Sciatic nerve (tissue), 2 donors: ENCODE measurements at places on chromosomes 12 and 14.

GRCh38 chr12:108712165-108712924 lies 19.0 kb downstream of the CORO1C start:
- no peak for DNase-seq

- no peak for DNase-seq
Measured at GRCh38 chr14:58077621-58078020, 74.4 kb downstream of the ARMH4 start.

DNA sequence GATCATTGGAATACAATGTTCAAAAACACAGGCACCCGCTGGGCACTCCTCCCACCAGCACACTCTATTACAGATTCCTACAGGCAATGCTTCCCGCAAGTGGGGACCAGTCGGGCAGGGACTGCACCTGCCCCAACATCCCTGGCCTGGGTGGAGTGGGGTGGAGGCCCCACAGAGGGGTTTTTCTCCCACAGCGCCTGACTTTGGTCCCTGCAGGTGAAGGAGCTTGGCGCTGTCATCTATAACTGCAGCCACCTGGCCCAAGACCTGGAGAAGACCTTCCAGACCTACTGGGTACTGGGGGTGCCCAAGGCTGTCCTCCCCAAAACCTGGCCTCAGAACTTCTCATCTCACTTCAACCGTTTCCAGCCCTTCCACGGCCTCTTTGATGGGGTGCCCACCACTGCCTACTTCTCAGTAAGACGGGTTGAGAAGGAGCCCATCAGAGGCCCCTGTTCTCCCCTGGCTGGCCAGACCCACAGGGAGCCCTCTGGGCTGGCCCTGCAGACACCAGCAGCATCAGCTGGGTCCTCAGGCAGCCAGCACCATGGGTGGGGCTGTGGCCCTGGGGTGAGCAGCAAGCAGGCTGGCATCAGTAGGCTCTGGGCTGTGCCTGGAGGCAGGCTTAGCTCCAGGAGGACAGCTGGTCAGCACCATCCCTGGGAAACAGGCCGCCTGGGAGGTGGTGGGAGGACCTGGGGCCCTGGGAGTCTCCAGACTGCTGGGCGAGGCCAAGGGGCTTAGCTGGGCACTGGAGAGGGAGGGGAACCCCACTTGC lies 6.0 kb downstream of the PLD4 start:
- peak; percentile 39 for DNase-seq

- DNase-seq: no peak
Measured at GRCh38 chr12:62291864-62292760, 31.9 kb downstream of the USP15 start.

DNA sequence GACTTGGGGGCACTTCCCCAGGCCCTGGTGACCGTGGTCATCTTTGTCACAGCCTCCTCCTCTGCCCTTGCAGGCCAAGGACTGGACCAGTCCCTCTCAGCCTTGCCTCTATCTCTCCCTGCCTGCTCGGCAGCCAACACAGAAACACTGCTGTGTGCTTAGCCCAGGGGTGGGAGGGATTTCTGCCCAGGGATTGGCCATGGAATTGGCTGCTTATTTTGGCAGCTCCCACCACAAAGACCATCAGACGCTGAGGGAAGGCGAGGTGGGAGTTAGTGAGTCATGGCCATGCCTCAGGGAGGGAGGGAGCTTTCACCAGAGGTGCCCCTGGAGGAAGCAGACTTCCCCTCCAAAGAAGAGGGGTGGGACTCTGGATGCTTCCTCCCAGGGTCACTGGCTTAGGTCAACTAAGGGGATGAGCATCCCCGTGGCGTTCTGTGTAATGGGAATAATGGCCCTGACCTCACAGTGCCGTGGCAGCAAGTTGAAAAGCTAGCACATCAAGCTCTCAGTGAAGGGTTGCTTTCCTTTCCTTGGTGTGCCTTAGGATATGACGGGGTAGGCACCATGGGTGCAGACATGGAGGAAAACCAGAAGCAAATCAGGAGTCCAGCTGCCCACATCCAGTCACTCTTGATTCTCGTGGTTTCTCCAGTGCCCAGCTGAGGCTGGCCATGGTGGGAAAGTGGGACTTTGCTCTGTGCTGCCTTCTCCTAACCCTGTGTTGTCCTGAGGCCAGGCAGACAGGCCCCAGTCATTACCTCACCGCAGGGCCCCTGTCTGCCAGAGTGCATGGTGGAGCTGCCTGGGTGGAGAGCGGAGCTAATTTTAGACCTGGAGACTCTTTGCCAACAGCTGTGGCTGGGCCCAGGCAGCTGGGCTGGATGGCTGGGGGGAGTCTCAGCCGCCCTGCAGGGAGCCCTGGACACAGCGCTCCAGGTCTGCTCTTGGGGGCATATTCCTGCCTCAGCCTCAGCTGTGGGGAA lies 21.4 kb downstream of the B4GALNT3 start:
- no peak for DNase-seq

GRCh38 chr12:116662612-116663144 lies 75.2 kb downstream of the SPRING1 start:
- DNase-seq: no peak

DNA sequence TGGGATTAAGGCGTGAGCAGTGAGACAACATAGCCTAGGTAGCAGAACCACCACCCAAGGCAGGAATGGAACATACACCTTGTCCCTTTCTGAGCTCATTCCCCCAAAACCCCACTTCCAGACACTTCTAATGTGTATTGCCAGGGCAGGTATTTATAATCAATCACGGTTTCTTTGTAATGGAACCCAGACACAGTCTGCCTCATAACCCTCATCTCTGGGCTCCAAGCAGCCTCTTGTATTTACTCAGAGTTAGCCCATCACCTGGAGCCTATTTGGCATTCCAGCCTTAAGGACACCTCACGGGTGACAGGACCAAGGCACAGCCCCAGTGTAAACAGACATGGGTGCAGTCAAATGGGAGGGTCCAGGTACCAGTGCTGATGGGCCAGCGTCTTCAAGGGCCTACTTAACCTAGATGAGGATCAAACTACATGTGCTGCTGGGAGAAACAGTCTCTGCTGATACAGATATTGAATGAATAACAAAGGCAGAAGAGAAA lies 2.5 kb upstream of the HIGD1C start:
- DNase-seq: no peak

- DNase-seq: no peak
Measured at GRCh38 chr12:5434647-5435560, 3.0 kb downstream of the NTF3 start.

GRCh38 chr14:100664841-100665510 lies 61.7 kb upstream of the DLK1 start:
- no peak for DNase-seq

GRCh38 chr12:116302166-116303058 lies 24.9 kb upstream of the MED13L start:
- no peak for DNase-seq

GRCh38 chr12:9864913-9865675 lies 4.1 kb downstream of the CLEC2B start:
- DNase-seq: no peak

DNA sequence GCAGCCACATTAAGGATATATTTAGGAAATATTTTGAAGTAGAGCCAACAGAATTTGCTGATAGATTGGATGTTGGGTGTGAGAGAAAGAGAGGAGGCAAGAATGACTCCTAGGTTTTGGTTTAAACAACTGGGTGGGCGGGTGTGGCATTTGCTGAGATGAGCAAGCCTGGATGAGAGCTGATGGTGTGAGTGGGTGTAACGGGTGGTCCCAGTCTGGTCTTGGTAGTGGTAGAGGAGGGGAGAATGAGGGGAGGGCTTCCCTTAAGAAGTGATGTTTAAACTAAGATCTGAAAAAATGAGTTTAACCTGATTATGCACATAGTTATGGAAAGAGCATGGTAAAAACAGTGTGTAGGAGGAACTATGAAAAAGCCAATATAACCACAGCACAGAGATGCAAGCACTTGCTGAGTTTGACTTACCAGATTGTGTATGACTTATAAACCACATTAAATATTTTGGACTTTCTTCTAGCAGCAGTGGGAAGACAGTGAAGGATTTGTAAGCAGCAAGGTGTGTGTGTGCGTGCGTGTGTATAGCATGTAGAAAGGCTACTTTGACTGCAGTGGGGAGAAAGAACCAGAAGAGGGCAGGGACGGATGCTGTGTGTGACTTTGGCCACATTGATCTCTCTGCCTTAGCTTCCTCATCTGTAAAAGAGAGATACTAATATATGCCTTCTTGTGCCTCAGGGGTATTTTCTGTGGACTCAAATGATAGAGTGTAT lies 139.7 kb downstream of the PRIMA1 start:
- DNase-seq: no peak

DNA sequence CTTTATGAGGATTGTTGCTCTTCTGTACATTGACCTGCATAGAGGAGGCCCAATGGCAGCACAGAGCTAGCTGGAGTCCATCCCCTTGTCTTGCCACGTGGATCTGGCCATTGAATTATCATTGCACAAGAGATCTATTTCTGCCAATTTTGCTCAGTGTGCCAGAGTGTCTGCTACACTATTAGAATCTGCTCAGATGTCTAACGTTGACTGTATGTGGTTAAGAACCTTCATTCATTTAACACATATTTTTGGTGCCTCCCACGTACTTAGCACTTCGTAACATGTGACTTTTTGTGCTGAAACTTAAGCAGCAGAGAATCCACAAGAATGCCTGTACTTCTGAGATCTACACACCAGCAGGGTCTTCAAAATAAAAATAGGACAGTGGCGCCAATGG lies 166.0 kb upstream of the VASH1 start:
- no peak for DNase-seq

DNA sequence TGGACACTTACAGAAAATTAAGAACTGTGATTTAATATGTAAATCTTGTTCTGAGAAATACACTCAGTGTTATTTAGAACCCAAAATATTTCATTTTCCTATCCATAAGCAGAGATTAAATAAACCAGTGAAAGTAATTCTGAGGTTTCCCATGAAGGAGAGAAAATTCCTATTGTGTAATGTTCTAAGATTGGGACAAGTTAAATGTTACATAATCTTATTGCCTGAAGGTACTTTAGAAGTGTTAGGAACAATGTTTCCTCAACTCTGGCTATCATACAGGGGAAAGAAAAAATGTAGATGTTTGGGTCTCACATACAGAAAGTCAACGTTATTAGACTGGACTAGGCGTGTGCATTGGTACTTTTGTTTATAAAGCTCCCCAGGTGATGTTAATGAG lies 281.9 kb upstream of the SYT10 start:
- DNase-seq: no peak

DNA sequence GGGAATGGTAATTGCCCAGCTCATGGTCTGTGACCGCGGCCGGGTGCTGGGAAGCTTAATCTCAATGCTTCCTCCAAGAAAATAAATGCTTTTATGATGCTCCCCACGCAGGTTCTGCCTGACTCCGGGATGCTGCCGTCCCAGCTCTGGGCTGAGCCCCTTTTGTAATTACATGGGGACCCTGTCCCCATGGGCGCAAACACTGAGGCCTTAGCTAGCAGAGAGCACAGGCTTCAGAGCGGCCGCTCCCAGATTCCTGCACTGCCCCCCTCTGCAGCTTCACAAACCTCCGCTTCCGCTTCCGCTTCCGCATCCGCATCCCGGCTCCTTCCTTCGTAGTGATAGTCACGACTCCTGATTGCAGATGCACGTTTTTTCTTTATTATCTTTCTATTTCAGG lies 129.5 kb downstream of the KIF26A start:
- DNase-seq: no peak

- no peak for DNase-seq
Measured at GRCh38 chr14:72677664-72678063, 216.2 kb downstream of the DPF3 start.

DNA sequence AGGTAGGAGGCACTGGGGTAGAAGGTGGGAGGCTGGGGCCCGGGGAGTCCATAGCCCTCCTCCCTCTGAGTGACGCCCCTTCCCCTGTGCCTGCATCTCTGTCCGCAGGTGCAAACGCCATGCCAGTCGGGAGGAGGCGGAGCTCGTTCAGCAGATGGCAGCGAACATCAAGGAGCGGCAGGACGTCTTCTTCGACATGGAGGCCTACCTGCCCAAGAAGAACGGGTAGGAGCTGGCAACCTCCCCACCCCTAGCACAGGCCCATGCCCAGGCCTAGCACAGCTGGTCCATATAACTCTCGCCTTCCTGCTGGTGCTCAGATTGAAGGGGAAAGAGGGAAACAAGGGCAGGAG lies 35.6 kb downstream of the TMEM120B start:
- no peak for DNase-seq

- no peak for DNase-seq
Measured at GRCh38 chr12:26499979-26500640, 304.7 kb downstream of the SSPN start.

DNA sequence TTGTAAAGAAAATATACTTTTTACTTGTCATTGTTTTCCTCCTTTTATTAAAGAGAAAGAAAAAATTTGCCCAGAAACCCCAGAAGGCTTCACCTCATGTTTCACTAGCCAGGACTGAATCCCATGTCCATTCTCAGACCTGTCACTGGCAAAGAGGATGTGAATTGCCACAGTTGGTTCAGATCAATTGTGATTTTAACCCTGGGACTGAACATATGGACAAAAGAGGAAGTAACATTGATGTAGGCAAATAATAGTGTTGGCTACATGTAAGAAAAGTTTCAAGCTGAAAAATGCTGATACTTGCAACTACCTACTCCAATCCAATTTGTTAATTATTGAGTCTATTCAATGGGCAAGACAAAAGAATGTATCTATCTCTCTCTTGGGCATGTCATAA lies 8.6 kb upstream of the CCDC196 start:
- no peak for DNase-seq

- no peak for DNase-seq
Measured at GRCh38 chr12:26751179-26751578, 81.8 kb downstream of the ITPR2 start.

DNA sequence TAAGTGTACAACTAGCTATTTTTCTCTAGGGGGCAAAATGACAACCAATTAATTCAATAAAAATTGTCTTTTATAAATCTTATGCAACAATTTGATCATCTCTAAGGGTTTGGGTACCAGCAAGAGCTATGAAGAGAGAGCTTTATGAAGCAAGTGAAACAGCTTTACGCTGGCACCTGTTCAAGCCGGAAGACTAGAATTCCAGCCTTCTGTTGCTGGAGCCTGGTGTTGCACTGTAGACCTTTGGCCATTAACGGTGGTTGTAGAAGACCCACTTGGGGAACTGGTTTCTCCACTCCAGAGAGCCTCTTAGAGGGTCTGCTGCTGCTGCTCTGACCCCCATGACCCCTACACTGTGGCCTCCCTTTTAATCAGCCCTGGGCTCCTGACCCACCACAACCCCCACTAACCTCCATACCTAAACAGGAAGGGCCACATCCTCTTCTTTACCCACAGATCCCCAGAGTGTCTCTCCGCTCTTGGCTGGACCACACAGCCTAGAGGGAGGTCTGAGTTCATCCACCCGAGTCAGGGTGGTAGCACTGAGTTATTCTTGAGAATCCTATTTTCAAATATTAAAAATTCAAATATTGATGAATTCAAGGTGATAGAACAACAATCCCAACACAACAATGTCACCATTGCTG lies 54.6 kb upstream of the STON2 start:
- no peak for DNase-seq

DNA sequence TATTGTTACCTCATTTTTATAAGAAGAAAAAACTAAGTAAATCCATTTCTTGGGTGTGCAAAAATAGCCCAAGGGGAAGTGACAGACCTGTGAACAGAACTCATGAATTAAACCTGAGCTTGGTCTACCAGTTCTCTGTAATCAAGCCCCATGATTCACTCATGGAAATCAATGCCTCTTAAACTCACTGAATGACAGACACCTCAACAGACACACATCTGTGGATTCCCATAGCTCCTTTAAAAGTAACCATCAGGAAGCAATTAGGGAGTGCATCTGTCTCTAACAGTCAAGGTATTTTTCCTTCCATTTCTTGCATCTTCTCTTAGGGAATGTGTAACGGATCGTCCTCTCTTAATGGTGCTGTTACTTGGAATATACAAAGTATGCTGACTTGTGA lies 215.0 kb upstream of the EEA1 start:
- DNase-seq: no peak
